Activated CD4-positive, alpha-beta memory T cell treated with anti-CD3 and anti-CD28 coated beads for 36 hours (primary cell): ENCODE measurements at places on chromosomes 3 and 15.

- no peak for DNase-seq
These were observed 448.6 kb downstream of the EPHB1 start for GRCh38 chr3:135243616-135244015.

GRCh38 chr3:10848261-10848660 lies 32.2 kb downstream of the SLC6A11 start:
- peak; percentile 69 for DNase-seq

GRCh38 chr15:88454867-88455810 lies 12.0 kb downstream of the MRPL46 start:
- DNase-seq: peak; percentile 66

DNA sequence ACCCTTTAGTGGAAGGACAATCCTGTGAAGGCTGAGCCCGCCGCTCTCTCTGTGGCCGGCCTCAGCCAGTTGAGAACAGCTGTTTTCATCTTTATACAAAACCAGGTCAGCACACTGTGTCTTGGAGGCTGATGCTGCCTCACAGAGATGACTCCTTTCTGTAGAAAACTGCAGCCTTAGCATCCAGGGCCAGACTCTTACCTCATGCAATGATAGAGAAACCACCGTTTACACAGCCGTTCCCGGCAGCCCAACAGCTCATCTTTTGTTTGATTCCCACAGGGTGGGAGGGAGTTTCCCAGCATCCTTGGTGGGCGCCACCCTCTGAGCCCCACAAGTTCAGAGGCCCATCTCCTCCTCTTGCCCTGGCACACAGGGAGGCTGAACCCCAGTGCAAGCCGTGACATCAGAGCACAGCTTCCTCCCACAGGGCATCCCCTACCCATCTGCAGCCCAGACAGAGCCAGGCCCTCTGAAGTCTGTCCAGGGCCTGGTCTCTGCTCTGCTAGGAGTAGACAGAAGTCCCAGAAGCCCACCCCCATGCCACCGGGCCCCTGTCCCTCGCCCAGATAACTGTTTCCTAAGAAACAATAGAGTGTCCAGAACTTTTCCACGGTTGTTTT lies 105.0 kb downstream of the LRRK1 start:
- DNase-seq: no peak
